ENCODE measurements at places on chromosomes 1 and 21. TPM values are rescaled to one million over a fixed set of nuclear protein-coding genes. Genes with fewer than 3 reads are reported as not detected.

The SGIP1 gene
- 4.9 TPM for total RNA-seq

The CSMD2 gene
- total RNA-seq: under 0.01 TPM

The COG2 gene
- total RNA-seq: 15.3 TPM

The RWDD3 gene
- total RNA-seq: 6.8 TPM

The SYCP1 gene
- total RNA-seq: not detected

The GOLT1A gene
- not detected for total RNA-seq

The TMEM50A gene
- total RNA-seq: 80.4 TPM

The TOE1 gene
- 18.5 TPM for total RNA-seq

The TEDDM1 gene
- not detected for total RNA-seq

The MPL gene
- total RNA-seq: not detected

The NHLH1 gene
- total RNA-seq: not detected

The FMO5 gene
- total RNA-seq: 0.59 TPM

The NUF2 gene
- total RNA-seq: 34.0 TPM

The ERRFI1 gene
- total RNA-seq: 108 TPM

The SPRR2E gene
- total RNA-seq: not detected

The RBM11 gene
- not detected for total RNA-seq

The F5 gene
- not detected for total RNA-seq

The NECTIN4 gene
- total RNA-seq: 0.17 TPM

The ADAM30 gene
- total RNA-seq: not detected

The SPATA21 gene
- not detected for total RNA-seq

The MYOG gene
- total RNA-seq: not detected

The SAMD13 gene
- 2.5 TPM for total RNA-seq

The AJAP1 gene
- 0.15 TPM for total RNA-seq

The NBL1 gene
- 42.5 TPM for total RNA-seq

The SLAMF9 gene
- total RNA-seq: not detected

The CA6 gene
- not detected for total RNA-seq

The C4BPA gene
- total RNA-seq: not detected

The MROH7 gene
- total RNA-seq: not detected

The C4BPB gene
- total RNA-seq: not detected

The HLCS gene
- 22.2 TPM for total RNA-seq

The MCL1 gene
- 119 TPM for total RNA-seq

The PCBP3 gene
- 5.2 TPM for total RNA-seq

The S100A7A gene
- not detected for total RNA-seq

The MAST2 gene
- total RNA-seq: 17.3 TPM

The FAF1 gene
- total RNA-seq: 43.9 TPM

The TCHH gene
- total RNA-seq: not detected

The EPHB2 gene
- 12.4 TPM for total RNA-seq

The DYNLT5 gene
- 1.7 TPM for total RNA-seq

The ETV3L gene
- not detected for total RNA-seq

The FAM177B gene
- total RNA-seq: not detected

The PRDM15 gene
- 3.9 TPM for total RNA-seq

The APCS gene
- total RNA-seq: not detected

The PPIAL4G gene
- total RNA-seq: not detected

The SIK1 gene
- not detected for total RNA-seq

The TDRD10 gene
- total RNA-seq: not detected

The NBPF6 gene
- not detected for total RNA-seq

The ARMH1 gene
- total RNA-seq: not detected

The TAS1R1 gene
- total RNA-seq: 0.17 TPM

The TP53BP2 gene
- total RNA-seq: 24.4 TPM

The RHBG gene
- not detected for total RNA-seq

The CNIH3 gene
- 1.2 TPM for total RNA-seq

The NCAM2 gene
- total RNA-seq: 1.0 TPM

The ZBTB7B gene
- 14.5 TPM for total RNA-seq

The SELL gene
- total RNA-seq: not detected

Measured in bronchus fibroblast of lung (primary cell).